ENCODE measurements at places on chromosomes 7 and 10. TPM values are rescaled to one million over a fixed set of nuclear protein-coding genes. Genes with fewer than 3 reads are reported as not detected.

DNA sequence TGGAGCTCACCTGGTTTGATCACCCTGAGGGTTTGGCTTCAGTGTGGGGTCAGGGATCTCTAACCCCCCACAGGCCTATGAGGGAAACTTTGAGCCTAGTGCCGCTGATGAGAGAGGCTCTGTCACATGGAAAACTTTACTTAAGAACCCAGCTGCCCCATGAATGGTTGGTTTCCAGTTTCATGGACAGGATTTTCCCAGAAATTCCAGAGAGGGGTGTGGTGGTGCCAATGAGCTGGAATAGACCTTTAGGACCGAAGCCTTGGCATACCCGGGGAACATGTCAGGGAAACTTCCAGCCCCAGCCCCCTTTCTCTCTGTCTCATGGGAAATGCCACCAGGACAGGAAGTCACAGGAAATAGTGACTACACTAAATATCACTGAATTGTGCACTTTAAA, 36.9 kb downstream of the AKR1B1 start:
- no peak overlapping the region for H3K27ac ChIP-seq
- H3K4me1 ChIP-seq, result no peaks in the 10 kb centered on the region
- H3K27me3 ChIP-seq, result no peaks in the 10 kb centered on the region
- H3K4me3 ChIP-seq, result no peak overlapping the region

- H3K4me1 ChIP-seq, result no peaks in the 10 kb centered on the region
- no peak overlapping the region for H3K27ac ChIP-seq
- H3K36me3 ChIP-seq, result no peaks in the 10 kb centered on the region
- no peak overlapping the region for H3K4me3 ChIP-seq
- H3K27me3 ChIP-seq, result no peaks in the 10 kb centered on the region
Measured at GRCh38 chr7:35717013-35717412, 22.1 kb upstream of the HERPUD2 start.

The OR9A2 gene
- not detected for polyA plus RNA-seq

DNA sequence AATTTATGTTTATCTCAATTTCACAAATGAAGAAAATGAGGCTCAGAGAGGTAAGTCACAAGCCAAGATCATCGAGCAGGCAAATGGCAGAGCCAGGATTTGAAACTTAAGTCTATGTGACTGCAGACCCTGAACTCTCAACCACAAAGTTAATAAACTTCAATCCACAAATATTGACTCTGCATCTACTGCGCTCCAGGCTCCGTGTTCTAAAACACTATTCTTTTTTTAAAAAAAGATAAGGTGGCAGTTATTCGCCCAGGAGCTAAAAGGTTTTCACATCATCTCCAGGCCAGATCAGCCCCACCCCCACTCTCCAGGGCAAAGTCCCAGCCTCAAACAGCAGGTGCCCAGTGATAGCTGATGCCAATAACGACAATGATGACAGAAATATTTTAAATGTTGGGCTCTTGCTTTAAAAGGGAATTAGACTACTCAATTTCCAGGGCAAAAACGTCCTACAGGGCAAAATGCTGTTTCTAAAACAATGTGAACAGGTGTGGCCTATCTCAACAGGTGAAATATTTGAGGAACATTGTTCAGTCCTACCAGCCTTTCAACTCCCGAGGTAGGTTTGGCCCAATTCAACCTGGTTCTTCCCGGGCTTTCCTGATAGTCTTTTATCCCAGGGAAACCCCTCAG, 85.2 kb downstream of the SORBS1 start:
- H3K27me3 ChIP-seq, result no peaks in the 10 kb centered on the region
- DNase-seq, result no peak
- H3K36me3 ChIP-seq, result no peaks in the 10 kb centered on the region
- no peaks in the 10 kb centered on the region for H3K4me1 ChIP-seq
- H3K4me3 ChIP-seq, result no peak overlapping the region

GRCh38 chr7:38000272-38000671, 79.8 kb downstream of the EPDR1 start:
- no peak overlapping the region for H3K4me3 ChIP-seq
- H3K36me3 ChIP-seq, result no peaks in the 10 kb centered on the region
- DNase-seq, result no peak
- no peaks in the 10 kb centered on the region for H3K4me1 ChIP-seq
- H3K27ac ChIP-seq, result no peak overlapping the region

- H3K36me3 ChIP-seq, result no peaks in the 10 kb centered on the region
- H3K4me1 ChIP-seq, result no peaks in the 10 kb centered on the region
- DNase-seq, result no peak
- no peak overlapping the region for H3K27ac ChIP-seq
- peaks cover 26% of the 10 kb centered on the region for H3K27me3 ChIP-seq
- no peak overlapping the region for H3K4me3 ChIP-seq
Measured at GRCh38 chr7:108455551-108455997, 662 bp downstream of the NRCAM start.

The NEUROD6 gene
- polyA plus RNA-seq, result not detected

DNA sequence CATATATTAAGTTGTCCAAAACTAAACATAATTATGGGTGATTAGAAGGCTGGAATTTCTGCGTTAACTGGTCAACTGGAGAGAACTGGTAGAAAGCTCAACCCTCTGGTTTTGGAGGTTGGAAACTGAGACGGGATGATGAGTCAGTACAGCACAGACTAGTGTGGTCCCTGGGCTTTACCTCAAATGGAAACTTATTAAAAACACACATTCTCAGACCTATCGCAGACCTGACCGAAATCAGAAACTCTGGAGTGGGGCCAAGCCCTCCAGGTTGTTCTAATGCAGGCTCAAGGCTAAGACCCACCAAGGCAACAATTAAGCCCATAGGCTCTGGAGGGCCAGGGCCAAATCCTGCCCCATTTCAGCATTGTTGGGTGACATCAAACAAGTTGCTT, 136.9 kb downstream of the KCNMA1 start:
- no peak for DNase-seq
- no peak overlapping the region for H3K27ac ChIP-seq
- no peaks in the 10 kb centered on the region for H3K27me3 ChIP-seq
- no peaks in the 10 kb centered on the region for H3K4me1 ChIP-seq
- no peak overlapping the region for H3K4me3 ChIP-seq

- H3K27ac ChIP-seq, result no peak overlapping the region
- H3K36me3 ChIP-seq, result no peaks in the 10 kb centered on the region
Measured at GRCh38 chr7:157423348-157423747, 86.5 kb downstream of the DNAJB6 start.

The GIMAP6 gene
- polyA plus RNA-seq, result 199 TPM

DNA sequence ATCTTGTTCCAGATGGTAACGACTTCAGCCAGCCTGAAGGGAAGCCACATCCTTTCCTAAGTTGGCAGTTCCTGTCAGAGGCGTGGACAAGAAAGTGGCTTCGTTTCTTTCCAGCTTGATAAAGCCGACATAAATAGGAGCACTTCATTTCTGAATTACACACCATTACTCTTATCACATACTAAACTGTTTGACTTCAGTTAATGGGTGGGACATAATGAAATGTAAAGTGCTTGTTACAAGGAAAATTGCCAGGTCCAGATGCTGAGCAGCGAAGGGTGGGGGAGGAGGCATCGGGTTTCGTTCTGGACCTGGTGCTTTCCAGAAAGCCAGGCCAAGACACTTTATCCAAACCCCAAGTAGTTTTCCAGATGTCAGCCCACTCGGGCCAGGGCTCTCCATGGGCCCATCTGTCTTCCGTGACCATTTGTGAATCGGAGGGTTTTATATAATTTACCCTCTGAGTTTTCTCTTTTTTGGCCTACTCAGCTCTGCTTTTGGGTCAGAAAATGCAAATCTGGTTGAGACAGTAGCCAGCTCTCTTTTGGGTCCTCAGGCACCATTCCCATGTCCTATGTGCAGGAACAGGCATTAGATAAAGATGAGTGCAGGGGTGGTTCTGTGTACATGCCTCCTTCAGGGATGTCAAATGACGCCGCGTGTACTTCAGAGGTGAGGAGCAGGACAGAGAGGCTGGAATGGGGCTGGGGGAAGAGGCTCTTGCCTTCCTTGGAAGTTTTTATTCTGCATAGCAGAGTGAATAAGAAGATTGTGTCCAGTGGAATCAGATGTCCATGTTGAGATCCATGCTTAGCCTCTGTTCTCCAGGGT, 90.2 kb downstream of the TACC2 start:
- H3K27me3 ChIP-seq, result no peaks in the 10 kb centered on the region
- no peaks in the 10 kb centered on the region for H3K36me3 ChIP-seq
- no peak overlapping the region for H3K27ac ChIP-seq
- H3K4me1 ChIP-seq, result no peaks in the 10 kb centered on the region
- no peak for DNase-seq
